ENCODE measurements at places on chromosomes 11 and 22.

DNA sequence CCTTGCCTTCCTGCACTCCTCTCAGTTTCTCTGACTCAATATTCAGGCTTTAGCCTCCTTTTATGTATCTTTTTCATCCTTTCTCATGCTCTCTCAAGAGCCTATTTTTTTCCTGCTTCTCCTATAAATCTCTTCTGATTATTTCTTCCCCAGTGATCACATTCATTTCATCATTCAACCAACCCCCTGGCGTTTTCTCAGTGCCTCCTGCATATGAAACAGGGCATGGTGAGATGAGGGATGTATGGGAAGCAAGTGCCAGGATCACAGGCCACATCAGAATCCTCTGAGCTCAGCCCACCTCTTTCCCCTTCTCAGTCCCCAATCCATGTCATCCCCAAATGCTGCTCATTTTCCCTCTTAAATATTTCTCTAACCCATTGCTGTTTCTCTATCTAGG lies 38.7 kb upstream of the NRIP3 start:
- no peak for DNase-seq

- no peak for DNase-seq
These were observed 33.4 kb downstream of the SERPINH1 start for GRCh38 chr11:75595429-75595828.

GRCh38 chr22:22976033-22976922 lies 88.7 kb downstream of the IGLL5 start:
- no peak for DNase-seq

- no peak for DNase-seq
These were observed 35.9 kb upstream of the HORMAD2 start for GRCh38 chr22:30044369-30044768.

GRCh38 chr22:36334081-36334820 lies 53.5 kb downstream of the MYH9 start:
- no peak for DNase-seq

DNA sequence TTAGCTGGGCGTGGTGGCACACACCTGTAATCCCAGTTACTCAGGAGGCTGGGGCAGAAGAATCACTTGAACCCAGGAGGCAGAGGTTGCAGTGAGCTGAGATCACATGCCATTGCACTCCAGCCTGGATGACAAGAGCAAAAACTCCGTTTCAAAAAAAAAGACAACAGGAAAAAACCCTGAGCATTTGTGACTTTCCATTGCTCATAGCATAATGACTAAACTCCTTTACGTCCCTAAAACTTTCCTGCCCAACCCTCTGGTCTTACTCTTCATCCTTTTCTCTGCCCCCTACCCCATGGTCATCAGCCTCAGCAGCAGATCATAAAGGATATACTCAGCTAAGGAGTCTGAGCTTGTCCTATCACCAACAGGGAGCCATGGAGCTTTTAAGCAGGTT lies 6.8 kb upstream of the LDLRAD3 start:
- no peak for DNase-seq
